ENCODE measurements at places on chromosomes 4 and X.

GRCh38 chr4:7995135-7995534 lies 55.5 kb upstream of the AFAP1 start:
- no peak for DNase-seq

- no peak for DNase-seq
These were observed 160.0 kb upstream of the ARX start for GRCh38 chrX:25175743-25176142.

- DNase-seq: no peak
These were observed 33.3 kb upstream of the CXCL6 start for GRCh38 chr4:73803213-73803612.

DNA sequence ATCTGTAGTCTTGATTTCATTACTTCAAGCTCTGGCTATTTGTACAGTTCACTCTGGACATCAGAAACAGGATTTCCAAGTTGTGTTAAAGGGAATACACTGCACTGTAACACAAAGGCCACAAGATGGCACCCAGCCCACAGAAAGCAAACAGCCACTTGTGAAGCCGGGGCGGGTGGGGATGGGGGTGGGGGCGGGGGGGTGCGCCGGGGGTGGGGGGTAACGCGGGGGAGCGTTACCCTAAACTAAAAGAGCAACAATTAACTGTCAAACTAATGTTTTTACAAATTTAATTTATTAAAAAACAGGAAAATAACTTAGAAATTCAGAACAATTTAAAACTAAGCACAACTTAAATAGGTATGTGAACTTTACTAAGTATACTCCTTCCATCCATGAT lies 27.3 kb downstream of the PRDX4 start:
- DNase-seq: peak; percentile 2

GRCh38 chr4:96698831-96699230 lies 858.9 kb downstream of the PDHA2 start:
- no peak for DNase-seq

DNA sequence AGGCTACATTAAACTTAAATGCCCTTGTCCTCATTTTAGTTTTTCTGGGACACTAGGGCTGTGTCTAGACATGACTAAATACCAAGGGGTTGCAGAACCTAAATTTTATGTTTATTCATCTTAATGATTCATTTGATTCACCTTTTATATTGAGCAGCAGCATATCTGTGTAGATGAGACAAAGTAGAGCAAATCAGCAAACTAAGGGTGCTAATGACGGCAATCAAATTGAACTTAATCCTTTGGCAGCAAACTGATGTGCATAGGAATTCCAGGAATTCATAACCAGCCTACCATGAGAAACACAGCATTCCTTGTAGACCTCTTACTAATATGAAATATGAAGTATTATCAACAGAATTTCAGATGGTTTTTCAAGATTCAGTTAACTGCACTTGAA lies 25.1 kb downstream of the EPHA5 start:
- DNase-seq: no peak

GRCh38 chrX:48003367-48003757 lies 427 bp downstream of the ZNF182 start:
- no peak for DNase-seq

GRCh38 chr4:176084769-176085168 lies 19.1 kb downstream of the WDR17 start:
- no peak for DNase-seq

- DNase-seq: no peak
These were observed 79.7 kb downstream of the CPE start for GRCh38 chr4:165458471-165458870.

- no peak for DNase-seq
These were observed 1.5 kb downstream of the MAN2B2 start for GRCh38 chr4:6576512-6576911.

DNA sequence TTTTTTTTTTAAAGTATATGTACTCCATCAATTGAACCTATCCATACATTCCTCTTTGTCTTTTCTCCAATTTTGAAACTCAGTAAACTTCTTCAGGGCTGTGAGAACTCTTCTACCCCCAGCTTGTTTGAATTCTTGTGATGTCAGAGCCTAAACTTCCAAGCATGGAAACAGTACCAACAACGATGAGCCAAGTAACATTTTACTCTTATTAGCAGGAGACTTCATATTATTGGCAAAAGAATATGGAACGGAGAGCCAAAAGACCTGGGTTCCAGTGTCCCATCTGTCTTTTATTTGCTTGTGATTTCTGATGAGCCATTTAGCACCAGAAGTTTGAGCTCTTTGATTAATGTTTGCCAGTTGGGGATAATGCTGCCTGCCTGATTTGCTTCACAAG lies 5.3 kb downstream of the DIAPH2 start:
- DNase-seq: no peak

GRCh38 chr4:2812612-2813354 lies 19.9 kb downstream of the SH3BP2 start:
- no peak for DNase-seq

DNA sequence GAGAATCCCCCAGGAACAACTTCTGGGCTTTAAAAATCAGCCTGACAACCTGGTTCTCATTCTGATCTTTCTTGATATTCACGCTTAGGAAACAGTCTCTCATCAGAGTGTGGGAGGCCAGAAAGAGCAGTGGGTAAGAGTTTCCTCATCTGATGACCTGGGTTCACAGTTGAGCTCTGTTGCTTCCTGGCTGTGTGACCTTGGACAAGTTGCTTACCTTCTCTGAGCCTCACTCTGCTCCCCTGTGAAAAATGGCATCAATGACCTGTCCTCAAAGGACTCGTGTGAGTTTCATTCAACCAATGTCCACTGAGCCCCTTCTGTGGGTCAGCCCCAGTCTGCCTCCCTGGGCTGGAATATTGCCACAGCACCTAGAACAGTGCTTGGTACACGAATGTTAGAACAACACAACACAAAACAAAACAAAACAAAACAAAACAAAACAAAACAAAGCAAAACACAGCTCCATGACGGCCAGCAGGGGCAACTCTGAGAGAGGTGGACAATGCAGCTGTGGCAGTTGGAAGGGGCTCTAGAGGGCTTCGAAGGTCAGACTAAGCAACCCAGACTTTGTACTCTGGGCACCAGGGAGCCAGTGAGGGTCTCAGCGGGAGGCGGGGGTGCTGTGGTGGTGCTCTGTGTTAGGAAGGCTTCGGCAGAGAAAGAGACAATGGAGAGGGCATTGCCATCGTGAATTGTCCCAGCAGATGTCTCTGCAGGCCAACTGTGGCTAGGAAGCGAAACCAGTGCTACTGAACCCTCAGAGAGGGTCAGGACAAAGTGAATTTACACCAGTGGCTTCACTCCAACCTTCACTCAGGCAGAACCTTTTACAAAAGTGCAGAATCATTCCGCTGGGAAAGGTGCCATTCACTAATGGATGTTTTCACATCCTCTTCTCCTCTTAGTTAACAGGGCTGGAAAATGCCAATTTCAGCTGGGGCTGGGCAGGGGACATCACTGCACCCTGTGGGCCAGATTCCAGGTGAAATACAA lies 14.3 kb upstream of the C4orf50 start:
- DNase-seq: no peak

- no peak for DNase-seq
These were observed 38.6 kb downstream of the PHOX2B start for GRCh38 chr4:41709844-41710481.

All from stimulated activated CD8-positive, alpha-beta memory T cell treated with anti-CD3 and anti-CD28 coated beads, Interleukin-4, amount 100 ng/mL, for 24 hours (primary cell).